ENCODE measurements at places on chromosomes 11 and 22. TPM values are rescaled to one million over a fixed set of nuclear protein-coding genes. Genes with fewer than 3 reads are reported as not detected.

GRCh38 chr22:45602824-45603595, 68.6 kb upstream of the ATXN10 start:
- peak; percentile 91 for DNase-seq
- H3K27ac ChIP-seq: peak overlapping the region; percentile 25
- H3K4me1 ChIP-seq: peaks cover 19% of the 10 kb centered on the region
- H3K27me3 ChIP-seq: no peaks in the 10 kb centered on the region

DNA sequence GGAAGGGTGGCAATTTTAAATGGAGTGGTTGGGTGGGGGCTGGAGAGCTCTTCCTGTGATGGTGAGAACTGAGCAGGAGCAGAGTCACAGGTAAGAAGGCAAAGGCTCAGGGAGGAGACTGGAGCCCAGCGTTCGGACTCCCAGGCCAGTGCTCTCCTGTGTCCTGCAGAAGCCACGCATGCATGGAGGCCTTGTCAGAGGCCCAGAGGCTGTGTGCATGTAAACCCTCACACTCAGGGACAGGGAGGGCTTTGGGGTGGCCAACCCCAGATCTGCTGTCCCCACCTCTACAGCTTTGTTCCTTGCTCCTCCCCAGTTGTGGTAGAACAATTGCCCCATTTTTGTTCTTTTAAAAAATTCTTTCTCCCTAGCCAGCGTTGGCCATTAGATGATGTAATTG, 130.4 kb upstream of the PARVA start:
- H3K27ac ChIP-seq: no peak overlapping the region
- no peak for DNase-seq
- no peaks in the 10 kb centered on the region for H3K27me3 ChIP-seq
- H3K4me3 ChIP-seq: no peak overlapping the region

- H3K4me3 ChIP-seq: no peak overlapping the region
- no peaks in the 10 kb centered on the region for H3K4me1 ChIP-seq
- H3K36me3 ChIP-seq: no peaks in the 10 kb centered on the region
- no peak overlapping the region for H3K27ac ChIP-seq
Measured at GRCh38 chr11:31106326-31106725, 263.2 kb downstream of the DCDC1 start.

- H3K4me1 ChIP-seq: peaks cover 12% of the 10 kb centered on the region
- no peak overlapping the region for H3K4me3 ChIP-seq
- H3K27ac ChIP-seq: peak overlapping the region; percentile 20
- peak; percentile 56 for DNase-seq
- H3K36me3 ChIP-seq: peaks cover 24% of the 10 kb centered on the region
Measured at GRCh38 chr11:108135845-108136544, 14.6 kb downstream of the ACAT1 start.

GRCh38 chr11:77038825-77039326, 4.7 kb downstream of the B3GNT6 start:
- H3K27me3 ChIP-seq: peaks cover 19% of the 10 kb centered on the region
- H3K36me3 ChIP-seq: no peaks in the 10 kb centered on the region
- no peak overlapping the region for H3K4me3 ChIP-seq
- H3K27ac ChIP-seq: no peak overlapping the region

- no peaks in the 10 kb centered on the region for H3K4me1 ChIP-seq
- H3K36me3 ChIP-seq: no peaks in the 10 kb centered on the region
- H3K4me3 ChIP-seq: no peak overlapping the region
Measured at GRCh38 chr11:82225930-82226329, 507.7 kb downstream of the FAM181B start.

Gene SEZ6L
- total RNA-seq: under 0.01 TPM

DNA sequence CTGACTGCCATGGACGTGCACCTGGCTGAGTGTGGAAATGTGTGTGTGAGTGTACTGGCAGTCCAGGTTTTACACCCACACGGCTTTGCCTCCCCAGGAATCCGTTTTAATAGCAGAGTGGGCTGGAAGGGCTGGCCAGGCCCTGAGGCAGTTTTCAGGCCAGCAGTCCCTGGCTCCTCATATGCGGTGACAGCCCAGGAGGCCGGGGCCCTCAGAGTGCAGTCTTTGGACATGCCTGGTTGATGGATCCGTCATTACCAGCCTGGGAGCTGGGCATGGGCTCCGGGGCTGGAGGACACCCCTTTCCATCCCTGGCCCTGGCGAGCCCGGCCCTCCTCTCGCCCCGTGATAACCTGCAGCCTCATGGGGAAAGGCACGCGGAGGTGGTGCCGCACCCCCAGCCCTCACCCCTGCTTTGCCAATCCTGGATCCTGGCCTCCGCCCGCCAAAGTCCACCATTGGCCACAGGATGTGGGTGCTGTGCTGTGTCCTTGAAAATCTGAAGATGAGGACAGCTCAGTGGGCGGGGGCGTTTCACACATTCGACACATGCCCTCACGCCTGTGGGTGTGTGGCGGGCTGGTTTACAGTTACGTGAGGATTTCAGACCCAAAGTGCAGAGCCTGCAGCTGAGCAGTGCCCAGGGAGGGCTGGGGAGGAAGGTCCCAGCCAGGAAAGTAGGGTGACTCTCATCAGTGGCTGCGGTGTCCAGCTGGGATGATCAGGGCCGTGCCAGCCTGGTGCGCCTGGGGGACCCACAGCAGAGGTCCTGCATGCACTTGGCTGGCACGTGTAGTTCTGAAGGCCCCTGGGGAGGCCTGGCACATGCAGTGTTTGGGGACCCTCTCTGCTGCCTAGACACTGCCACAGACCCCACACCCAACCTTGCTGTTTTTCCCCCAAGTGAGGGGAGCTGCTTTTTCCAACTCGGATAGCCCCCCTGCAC, 55.1 kb downstream of the RTN4R start:
- no peak overlapping the region for H3K4me3 ChIP-seq
- H3K36me3 ChIP-seq: no peaks in the 10 kb centered on the region
- no peak for DNase-seq
- no peaks in the 10 kb centered on the region for H3K4me1 ChIP-seq
- H3K27me3 ChIP-seq: no peaks in the 10 kb centered on the region

Gene PTPRCAP
- not detected for total RNA-seq

- no peak overlapping the region for H3K27ac ChIP-seq
- peaks cover 8% of the 10 kb centered on the region for H3K27me3 ChIP-seq
- no peaks in the 10 kb centered on the region for H3K36me3 ChIP-seq
- H3K4me1 ChIP-seq: no peaks in the 10 kb centered on the region
- peak; percentile 41 for DNase-seq
Measured at GRCh38 chr11:15770798-15771414, 585.4 kb downstream of the SOX6 start.

Gene PLAAT5
- not detected for total RNA-seq

DNA sequence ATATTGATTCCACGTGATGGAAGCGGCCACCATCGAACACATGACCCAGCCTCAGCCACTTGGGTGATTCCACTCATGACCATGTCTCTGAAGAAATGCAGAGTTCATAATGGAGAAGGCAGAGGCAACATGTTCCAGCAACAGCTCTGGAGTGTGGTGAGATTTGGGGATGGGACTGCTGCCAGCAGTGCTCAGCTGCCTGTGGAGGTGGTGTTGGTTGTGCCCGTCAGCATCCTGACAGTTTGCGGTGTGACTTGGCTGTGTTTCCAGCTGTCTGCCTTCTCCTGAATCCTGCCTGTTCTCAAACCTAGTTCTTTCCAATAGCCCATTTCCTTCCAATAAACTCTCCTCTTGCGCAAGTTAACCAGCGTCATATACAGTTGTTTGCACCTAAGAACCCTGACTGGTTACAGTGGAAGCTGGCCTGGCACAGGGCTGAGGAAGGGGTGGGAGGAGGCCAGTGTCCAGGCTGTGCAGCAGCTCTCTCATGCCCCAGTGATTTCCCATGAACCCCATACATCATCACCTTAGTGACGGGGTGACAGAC, 22.0 kb upstream of the OR8B8 start:
- H3K4me1 ChIP-seq: no peaks in the 10 kb centered on the region
- no peaks in the 10 kb centered on the region for H3K36me3 ChIP-seq
- H3K27ac ChIP-seq: no peak overlapping the region

- DNase-seq: no peak
- H3K4me3 ChIP-seq: no peak overlapping the region
- H3K36me3 ChIP-seq: 0 out of 2 replicates have a peak, but pooled peaks cover 3% of the 10 kb centered on the region
- no peaks in the 10 kb centered on the region for H3K4me1 ChIP-seq
Measured at GRCh38 chr11:62153087-62153395, 29.2 kb downstream of the INCENP start.

- no peaks in the 10 kb centered on the region for H3K36me3 ChIP-seq
- no peak overlapping the region for H3K4me3 ChIP-seq
- DNase-seq: no peak
- H3K4me1 ChIP-seq: peaks cover 16% of the 10 kb centered on the region
- H3K27me3 ChIP-seq: no peaks in the 10 kb centered on the region
- no peak overlapping the region for H3K27ac ChIP-seq
Measured at GRCh38 chr11:120302001-120302805, 22.9 kb upstream of the TLCD5 start.

- DNase-seq: no peak
- H3K27ac ChIP-seq: no peak overlapping the region
- no peaks in the 10 kb centered on the region for H3K4me1 ChIP-seq
- H3K27me3 ChIP-seq: no peaks in the 10 kb centered on the region
Measured at GRCh38 chr22:48659404-48659996, 1168.2 kb downstream of the BRD1 start.

DNA sequence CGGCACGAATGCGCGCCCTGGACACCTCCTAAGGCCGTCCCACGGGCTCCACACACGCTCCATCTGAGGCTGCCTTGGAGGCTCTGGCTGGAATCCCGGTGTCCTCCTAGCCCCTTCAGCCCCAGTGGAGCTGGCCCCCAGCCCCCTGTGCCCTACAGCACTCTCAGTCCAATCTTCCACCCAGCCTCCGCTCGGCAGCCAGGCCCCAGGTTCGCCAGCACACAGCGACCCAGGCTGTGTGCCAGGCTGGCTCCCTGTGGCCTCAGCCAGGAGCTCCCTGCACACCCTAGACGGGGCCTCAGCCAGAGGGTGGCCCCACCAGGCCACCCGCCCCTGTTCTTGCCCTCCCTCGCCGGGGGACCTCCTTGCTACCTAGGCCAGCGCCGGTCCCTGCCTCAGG, 18.6 kb downstream of the MOB2 start:
- DNase-seq: no peak
- no peak overlapping the region for H3K4me3 ChIP-seq
- no peaks in the 10 kb centered on the region for H3K27me3 ChIP-seq
- no peaks in the 10 kb centered on the region for H3K4me1 ChIP-seq
- no peaks in the 10 kb centered on the region for H3K36me3 ChIP-seq

- H3K4me3 ChIP-seq: no peak overlapping the region
- peaks cover 44% of the 10 kb centered on the region for H3K4me1 ChIP-seq
- H3K36me3 ChIP-seq: peaks cover 9% of the 10 kb centered on the region
- no peaks in the 10 kb centered on the region for H3K27me3 ChIP-seq
- no peak overlapping the region for H3K27ac ChIP-seq
Measured at GRCh38 chr11:111691176-111691575, 75.0 kb downstream of the PPP2R1B start.

Gene MS4A6A
- total RNA-seq: not detected

Gene MS4A14
- total RNA-seq: not detected

DNA sequence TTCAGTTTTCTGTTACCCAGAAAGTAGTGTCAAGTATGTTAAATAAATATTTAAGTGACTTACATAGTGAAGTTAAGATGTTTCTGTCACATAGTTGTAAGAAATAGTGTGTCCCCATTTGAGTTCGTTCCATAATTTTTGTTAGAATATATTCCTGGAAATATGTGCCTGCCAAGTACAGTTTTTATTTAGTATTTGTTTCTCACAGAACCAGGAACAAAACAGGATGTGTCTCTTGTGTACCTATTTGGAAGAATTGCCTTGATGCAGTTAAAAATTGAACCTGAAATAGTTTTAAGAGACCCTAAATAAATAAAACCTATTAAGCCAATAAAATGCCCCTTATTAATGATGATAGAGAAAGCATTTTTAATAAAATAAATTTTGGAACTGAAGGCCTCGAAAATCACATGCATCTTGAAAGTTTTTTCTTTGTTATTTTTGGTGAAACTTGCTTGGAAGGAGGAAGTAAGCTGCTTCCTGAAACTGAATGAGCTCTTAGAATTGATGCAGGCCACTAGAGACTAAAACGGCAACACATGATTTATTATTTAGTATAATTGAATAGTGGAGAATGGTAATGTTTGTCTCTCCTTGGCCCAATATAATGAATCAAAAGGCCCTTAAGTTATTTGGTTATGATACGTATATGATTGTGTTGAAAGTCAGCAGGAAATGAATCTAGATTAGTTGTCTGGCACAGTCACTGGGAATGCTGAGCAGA, 55.9 kb downstream of the SWAP70 start:
- DNase-seq: peak; percentile 29
- no peak overlapping the region for H3K27ac ChIP-seq
- no peak overlapping the region for H3K4me3 ChIP-seq
- peaks cover 3% of the 10 kb centered on the region for H3K36me3 ChIP-seq
- H3K4me1 ChIP-seq: peaks cover 30% of the 10 kb centered on the region
- H3K27me3 ChIP-seq: no peaks in the 10 kb centered on the region

DNA sequence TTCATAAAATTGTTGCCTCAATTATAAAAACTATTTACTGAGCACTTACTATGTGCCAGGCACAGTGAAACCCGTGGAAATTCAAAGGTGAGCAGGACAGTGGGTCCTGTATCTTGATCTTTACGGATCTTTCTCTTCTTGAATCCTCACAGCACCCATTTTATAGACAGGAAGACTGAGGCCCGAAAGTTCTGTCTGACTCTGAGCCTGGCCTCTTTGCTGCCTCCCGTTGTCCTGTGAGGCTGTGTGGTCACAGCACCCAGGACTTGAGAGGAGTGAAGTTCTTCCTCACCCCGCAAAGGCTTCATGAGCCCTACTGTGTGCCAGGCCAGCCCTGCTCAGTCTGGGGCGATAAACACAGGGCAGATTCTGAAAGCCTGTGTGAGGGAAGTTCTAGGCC, 13.4 kb upstream of the MN1 start:
- no peak overlapping the region for H3K27ac ChIP-seq
- DNase-seq: no peak

DNA sequence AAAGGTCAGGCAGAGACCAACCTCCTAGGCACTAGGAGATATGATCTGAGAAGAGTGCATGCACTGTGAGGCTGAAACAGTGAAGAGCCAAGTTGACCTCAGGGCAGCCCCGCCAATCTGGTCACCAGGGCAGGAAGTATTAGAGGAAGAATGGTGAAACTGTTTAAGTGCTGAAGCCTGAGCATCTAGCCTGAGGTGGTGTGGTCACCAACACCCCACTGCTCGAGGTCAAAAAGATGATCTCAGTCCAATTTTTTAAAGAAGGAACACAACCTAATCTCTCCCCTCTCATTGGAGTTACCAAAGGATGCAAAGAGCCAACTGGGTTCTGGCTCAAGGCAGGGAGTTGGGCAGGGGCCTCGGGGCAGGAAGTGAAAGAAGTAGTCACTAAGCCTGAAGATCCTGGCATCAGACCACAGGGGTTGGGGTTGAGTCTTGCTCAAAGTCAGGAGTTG, 4.0 kb downstream of the APBB1 start:
- no peaks in the 10 kb centered on the region for H3K27me3 ChIP-seq
- H3K36me3 ChIP-seq: no peaks in the 10 kb centered on the region

GRCh38 chr11:71977090-71977489, 21.6 kb upstream of the IL18BP start:
- DNase-seq: no peak
- 0 out of 2 replicates have a peak, but pooled peaks cover 9% of the 10 kb centered on the region for H3K4me1 ChIP-seq
- peaks cover 6% of the 10 kb centered on the region for H3K36me3 ChIP-seq
- no peak overlapping the region for H3K27ac ChIP-seq
- no peaks in the 10 kb centered on the region for H3K27me3 ChIP-seq

DNA sequence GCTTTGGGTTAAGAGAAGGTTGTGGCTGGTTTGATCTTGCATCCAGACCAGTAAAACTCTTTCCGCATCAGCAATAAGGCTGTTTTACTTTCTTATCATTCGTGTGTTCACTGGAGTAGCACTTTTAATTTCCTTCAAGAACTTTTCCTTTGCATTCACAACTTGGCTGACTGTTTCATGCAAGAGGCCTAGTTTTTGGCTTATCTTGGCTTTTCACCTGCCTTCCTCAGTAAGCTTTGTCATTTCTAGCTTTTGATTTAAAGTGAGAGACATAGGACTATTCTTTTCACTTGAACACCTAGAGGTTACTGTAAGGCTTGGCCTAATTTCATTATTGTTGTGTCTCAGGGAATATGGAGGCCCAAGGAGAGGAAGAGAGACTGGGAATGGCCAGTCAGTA, 144.5 kb downstream of the UVRAG start:
- H3K4me1 ChIP-seq: 0 out of 2 replicates have a peak, but pooled peaks cover under 1% of the 10 kb centered on the region
- H3K4me3 ChIP-seq: no peak overlapping the region
- H3K27me3 ChIP-seq: no peaks in the 10 kb centered on the region
- DNase-seq: no peak
- no peaks in the 10 kb centered on the region for H3K36me3 ChIP-seq
